Cortex of kidney (tissue), 1 donor: ENCODE measurements at places on chromosomes 7 and 10.

GRCh38 chr10:15341502-15342128 is 29.5 kb downstream of the FAM171A1 start:
- no peak for DNase-seq

- DNase-seq: no peak
Measured at GRCh38 chr10:80277016-80277415, 12.4 kb downstream of the MAT1A start.

DNA sequence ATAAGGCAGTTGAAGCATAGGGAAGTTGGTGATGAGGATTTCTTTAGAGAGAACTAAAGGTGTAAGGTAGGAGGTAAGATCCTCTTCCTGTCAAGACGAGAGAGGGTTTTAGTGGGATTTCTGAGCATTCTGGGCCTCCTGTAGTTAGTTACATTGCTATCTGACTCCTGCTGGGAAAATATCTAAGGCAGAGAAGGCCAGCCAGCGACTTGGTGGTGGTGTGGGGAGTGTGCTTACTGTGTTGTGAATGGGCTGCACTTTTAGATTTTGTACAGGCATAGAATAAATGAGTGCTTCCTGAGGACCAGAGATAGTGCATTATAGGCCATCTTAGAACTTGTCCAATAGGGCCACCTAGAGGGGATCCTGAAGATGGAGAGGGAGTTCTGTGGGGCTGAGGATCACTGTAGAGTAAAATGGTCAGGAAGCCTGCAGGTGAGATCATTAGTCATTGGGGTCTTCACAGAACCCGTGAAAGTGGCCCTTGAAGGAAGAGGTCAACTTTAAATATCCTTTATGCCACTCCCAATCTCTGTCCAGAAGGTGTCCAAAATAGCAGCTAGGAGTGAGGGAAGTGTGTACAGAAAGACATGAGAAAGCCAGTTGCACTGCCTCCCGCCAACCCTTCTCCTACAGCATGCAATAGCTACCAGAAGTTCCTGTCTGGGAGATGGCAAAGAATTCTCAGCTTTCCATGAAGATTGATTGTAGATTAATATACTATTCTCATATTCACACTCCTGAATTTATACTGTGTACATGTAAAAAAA is 266.6 kb downstream of the POLR1F start:
- no peak for DNase-seq

GRCh38 chr10:21340331-21340730 is 185.2 kb downstream of the SKIDA1 start:
- no peak for DNase-seq

DNA sequence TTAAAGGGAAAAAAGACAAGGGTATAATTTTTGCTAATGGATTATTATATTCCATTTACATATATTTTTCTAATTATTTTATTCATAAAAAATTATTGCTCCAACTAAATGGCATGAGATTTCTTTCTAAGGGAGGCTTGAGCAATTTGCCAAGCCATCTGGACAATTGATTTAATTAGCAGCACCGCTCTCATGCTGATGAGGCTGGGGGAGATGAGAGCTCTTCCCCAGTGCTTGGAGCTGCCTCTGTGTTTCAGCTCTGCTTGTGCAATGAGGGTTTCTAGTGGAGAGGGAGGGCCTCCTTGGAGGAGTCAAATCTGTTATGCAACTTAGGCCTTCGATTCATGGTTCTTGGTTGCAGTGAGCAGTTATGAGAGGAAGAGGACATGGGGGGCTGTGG is 574.3 kb downstream of the TCERG1L start:
- DNase-seq: no peak

- DNase-seq: no peak
Measured at GRCh38 chr10:12419262-12419847, 70.0 kb downstream of the CAMK1D start.

- DNase-seq: no peak
Measured at GRCh38 chr10:71288461-71288860, 30.6 kb upstream of the SLC29A3 start.

DNA sequence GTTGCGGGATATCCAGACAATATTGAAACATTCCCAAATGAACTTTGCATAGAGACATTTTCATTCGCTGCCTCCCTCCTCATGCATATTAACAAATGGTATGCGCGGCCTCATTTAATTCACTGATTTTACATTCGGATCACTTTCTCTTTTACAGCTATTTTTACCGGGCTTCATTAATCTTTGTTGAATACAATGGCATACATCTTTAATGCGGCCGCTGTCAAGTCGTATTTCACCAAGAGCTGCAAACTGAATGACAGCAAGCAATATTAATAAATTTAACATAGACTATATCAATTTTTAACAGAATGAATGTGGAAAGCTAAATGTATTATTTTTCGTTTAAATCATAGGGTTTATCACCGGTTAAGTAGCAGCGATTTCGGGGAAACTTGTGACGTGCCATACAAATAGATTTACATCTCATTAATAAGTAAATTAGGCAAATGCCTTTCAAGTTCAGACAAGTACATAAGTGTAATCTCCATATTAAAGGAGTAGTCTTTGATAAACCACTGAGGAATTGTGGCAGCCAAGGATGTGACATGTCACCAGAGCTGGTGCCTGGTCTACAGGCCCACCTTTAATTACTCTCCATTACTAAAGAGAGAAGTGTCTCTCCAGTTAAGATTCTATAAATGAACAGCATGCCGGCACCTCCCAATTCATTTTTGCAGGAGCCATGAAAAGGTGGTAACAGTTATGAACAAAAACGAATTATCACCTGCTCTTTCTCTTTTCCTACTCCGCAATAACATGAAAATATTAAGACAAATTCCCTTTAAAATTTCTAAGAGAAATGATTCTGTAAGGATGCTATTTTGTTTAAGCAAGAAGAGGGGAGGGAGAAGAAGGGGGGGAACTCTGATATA is 568.9 kb upstream of the MKI67 start:
- DNase-seq: no peak

GRCh38 chr7:45581271-45581780 is 7.2 kb downstream of the ADCY1 start:
- no peak for DNase-seq

DNA sequence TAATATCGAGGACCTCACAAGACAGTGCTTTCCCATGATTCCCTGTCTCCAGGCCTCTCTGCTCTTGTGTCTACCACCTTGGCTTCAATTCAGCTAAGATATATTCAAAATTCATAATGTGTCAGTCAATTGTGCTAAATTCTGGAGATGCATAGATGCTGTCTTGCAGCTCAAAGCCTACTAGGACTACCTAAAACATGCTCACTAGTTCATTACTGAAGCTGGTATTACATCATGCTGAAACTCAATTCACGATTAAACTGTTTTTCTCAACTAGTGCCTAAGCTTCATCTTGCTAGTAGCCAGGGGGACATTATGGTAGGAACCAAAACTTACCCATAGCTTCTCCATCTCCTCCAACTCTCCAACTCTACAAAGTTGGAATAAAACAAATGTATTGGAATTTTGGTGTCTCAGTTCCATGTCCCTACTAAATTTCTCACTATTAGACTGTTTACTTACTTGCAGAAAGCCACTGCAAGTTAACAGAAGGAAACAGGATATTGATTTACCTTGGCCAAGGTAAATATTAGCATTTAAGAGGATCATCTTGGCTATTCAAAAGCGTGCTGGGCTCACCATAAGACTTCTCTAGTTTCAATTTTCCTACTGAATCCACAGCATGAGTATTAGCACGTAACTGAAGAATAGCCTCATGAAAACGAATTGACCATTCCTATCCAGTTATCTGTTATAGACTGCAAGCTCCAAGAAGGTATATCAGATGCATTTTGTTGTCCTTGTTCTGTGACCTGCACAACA is 53.6 kb downstream of the CREB3L2 start:
- DNase-seq: no peak

- DNase-seq: no peak
Measured at GRCh38 chr7:157537056-157537455, 200.3 kb downstream of the DNAJB6 start.

GRCh38 chr10:92242910-92243671 is 47.8 kb downstream of the CPEB3 start:
- no peak for DNase-seq

DNA sequence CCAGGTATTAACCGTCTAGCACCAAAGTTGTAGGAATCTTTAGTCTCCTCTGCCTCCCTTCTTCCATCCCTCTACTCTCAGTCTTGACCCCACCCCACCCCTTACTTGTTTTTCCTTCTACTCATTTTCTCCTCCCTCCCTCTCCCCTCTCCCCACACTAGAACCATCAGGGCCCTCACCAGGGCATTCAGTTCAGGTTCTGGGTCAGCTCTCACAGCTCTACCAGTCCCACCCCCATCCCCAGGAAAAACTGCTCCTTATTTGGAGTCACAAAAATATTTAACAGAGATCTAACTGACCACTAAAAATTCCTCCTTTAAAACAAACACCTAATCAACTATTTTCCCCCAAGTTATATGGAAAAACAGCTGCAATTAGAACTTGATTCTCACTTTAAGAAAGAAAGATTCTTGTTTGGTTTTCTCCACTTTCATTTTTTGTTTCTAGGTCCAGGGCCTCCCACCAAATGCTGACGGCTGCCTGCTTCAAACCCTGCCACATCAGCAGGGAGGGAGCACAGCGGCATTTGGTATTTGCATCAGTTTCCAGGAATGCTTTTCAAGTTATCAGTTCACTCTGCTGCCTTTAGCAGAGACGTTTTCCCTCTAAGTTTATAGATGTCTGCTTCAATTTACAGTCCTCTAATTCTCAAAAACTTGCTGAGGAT is 2.8 kb upstream of the COL1A2 start:
- DNase-seq: no peak
